ENCODE measurements at places on chromosomes 5 and 9.

DNA sequence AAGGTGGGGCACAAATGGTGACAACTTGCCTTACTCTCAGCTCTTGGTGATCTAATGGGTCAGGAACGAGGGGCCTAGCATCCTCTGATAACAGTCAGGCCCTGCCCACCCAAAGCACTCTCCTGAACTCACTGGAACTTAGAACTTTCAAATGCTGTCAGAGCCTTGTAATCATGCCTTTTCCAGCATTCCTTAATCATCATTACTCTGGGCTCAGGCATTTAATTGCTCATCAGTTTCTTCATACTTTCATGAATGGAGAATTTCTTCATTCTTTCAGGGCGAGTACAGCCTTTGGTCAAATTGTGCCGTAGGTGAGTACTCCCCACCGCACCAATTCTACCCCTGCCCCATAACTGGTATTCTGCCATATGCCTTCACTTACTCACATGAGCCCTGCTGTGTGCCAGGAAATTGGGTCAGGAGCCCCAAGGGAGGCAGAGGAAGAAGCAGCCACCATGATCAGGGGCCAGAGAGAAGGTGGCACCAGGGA is 30.2 kb upstream of the DUSP1 start:
- no peak for DNase-seq

GRCh38 chr9:133996531-133997520 is 4.7 kb upstream of the VAV2 start:
- DNase-seq: no peak

- no peak for DNase-seq
These were observed 1.6 kb downstream of the NR2F1 start for GRCh38 chr5:93584596-93585040.

- no peak for DNase-seq
These were observed 170.1 kb downstream of the CDH12 start for GRCh38 chr5:22683050-22683449.

- DNase-seq: no peak
These were observed 57.9 kb downstream of the ERBIN start for GRCh38 chr5:65984098-65984885.

- DNase-seq: no peak
These were observed 78.6 kb downstream of the PTPN3 start for GRCh38 chr9:109419531-109419930.

DNA sequence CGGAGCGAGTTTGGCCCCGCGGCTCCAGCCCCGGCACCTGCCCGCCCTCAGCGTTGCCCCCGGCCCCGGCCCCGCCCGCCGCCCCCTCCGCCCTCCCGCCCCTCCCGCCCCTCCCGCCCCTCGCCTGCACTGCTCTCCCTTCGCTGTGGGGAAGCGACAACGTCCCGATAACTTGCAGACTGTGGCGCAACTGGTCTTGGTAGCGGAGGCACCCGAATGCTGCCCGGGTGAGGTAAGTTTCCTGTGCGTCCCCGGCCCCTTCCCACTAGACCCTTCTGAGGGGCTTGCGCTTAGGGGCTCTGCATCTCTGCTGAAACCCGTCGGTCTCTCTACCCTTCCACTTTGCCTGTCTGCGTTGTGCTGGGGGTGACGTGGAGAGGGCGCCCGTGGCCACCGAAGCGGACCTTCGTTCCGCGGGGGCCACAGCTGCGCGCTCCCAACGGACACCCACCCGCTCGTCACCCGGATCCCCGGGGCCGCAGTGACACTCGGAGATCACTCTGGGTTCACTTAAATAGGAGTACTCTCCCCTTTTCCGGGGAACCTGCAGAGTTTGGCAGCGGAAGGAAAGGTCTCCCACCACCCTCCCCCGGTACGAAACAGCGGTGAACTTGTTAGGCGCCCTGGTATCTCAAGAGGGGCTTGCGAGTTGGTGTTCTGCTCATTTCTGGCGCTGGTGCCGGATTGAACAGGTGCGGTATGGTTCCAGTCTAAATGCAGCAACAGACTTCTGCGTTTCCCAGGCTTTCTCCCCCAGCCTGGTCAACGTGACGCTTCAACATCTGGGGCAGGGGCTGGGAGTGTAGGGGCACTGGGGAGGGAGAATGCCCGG is 707 bp downstream of the PIP5K1B start:
- no peak for DNase-seq

- DNase-seq: no peak
These were observed 344.9 kb upstream of the PIK3R1 start for GRCh38 chr5:67870662-67871061.

DNA sequence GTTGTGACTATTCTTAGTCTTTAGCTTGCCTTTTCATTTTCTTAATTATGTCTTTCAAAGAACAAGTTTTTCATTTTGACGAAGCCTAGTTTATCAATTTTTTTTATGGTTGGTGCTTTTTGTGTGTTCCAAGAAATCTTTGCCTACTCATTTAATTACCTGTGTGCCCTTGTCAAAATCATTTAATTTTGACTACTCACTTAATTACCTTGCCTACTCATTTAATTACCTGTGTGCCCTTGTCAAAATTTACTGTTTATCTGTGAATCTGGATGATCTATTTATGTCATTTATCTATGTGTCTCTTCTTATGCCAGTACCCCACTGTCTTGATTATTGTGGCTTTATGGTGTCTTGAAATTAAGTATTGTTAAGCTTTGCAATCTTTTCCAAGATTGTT is 63.9 kb downstream of the MTAP start:
- DNase-seq: no peak

DNA sequence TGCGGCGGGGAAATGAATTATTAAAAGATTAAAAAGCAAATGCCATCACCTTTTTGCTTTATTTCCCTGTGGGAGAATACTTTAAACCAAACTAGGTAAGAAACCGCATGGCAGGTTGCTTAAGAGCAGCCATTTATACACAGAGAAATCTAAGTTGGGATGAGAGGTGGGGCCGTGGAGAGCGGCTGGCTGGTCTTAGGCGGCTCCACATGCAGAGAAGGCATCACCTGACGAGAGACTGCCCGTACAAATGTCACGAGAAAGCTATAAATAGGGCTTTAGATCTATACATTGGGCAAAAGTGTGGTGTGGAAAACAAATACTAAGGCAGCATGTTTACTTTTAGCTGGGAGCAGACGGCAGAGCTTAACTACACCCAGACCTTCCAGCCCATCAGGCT is 39.4 kb downstream of the MED27 start:
- DNase-seq: no peak

GRCh38 chr5:171387970-171388815 is 544 bp downstream of the NPM1 start:
- peak; percentile 59 for DNase-seq

GRCh38 chr5:170362102-170362501 is 27.1 kb downstream of the KCNMB1 start:
- DNase-seq: no peak

All from stimulated activated CD4-positive, alpha-beta T cell treated with anti-CD3 and anti-CD28 coated beads, Interleukin-1b, Interleukin-23, amount 100 ng/mL, for 1 hour (primary cell).